Thymus (tissue), 14 donors: ENCODE measurements at places on chromosomes 1 and 21. TPM values are rescaled to one million over a fixed set of nuclear protein-coding genes. Genes with fewer than 3 reads are reported as not detected.

DNA sequence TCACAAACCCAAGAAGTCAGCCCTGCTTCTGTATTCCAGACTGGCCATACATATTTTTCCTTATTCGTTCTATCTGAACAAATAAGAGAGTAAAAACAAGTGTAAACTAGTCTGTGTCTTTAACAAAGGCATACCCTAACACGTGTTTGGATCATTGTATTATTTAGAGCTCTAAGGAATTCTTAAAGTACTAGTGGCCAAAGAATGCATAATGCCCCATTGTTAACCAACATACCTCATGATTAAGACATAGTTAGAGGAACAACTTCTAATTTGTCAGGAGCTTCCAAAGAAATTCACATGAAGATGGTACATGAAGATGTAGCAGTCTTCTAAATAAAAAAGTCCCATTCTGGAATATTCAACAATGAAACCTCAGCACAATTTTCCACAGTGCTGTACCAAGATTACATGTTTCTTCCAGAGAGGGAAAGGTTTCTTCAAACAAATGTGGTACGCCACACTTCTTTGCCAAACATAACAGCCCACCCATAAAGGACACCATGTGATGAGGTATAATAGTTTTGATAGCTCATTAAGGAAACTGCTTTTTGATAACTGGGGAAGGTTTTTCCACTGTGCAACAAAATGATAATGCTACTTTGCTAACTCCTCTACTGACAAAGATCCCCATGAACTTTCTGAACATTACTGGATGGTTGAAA is 5.0 kb downstream of the PALMD start:
- DNase-seq, result no peak

The MIXL1 gene
- total RNA-seq, result 0.09 TPM

GRCh38 chr1:173118404-173118803 is 67.7 kb upstream of the TNFSF18 start:
- DNase-seq, result no peak

DNA sequence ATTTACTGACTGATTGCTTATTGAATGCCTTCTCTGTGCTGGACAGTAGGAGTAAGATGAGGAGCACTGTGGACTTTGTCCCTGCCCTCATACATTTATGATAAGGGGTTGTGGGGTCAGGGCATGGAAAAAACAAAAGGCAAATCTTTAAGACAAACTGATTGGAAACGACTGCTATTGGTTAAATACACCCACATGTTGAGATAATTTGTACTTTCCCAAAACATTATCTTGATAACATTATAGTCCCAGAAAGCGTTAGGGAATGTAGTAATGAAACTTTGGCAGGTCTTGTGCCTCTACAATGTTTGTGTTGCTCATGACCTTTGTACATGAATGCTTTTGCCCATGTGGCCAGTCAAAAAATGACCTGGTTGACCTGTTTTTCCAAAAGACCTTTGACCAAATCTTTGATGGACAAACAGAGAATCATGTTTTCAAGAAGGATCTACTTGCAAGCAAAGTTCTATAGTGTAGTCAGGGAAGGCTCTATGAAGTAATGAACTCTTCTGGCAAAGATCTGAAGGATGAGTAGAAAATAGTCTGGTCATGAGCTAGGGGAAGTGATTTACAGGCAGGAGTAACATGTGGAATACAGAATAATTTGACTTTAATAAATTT is 50.9 kb downstream of the LEPR start:
- DNase-seq, result no peak

- no peak for DNase-seq
Measured at GRCh38 chr1:202320081-202320405, 21.7 kb downstream of the UBE2T start.

- no peak for DNase-seq
Measured at GRCh38 chr1:89611721-89612120, 21.2 kb upstream of the LRRC8C start.

The S100A8 gene
- 291 TPM for total RNA-seq

DNA sequence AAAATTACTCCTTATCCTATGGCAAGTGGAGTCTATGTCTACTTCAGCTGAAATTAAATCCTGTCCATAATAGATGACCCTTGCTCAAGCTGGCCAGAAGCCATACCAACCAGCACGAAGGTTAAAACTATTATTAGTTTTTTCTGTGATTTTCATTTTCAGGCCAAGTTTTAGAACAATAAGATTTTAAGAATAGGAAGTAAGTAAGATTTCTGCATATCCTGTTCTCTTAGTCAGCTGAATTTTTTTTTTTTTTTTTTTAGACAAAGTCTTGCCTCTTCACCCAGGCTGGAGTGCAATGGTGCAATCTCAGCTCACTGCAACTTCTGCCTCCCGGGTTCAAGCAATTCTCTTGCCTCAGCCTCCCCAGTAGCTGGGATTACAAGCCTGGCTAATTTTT is 6.1 kb upstream of the RBP7 start:
- DNase-seq, result no peak

DNA sequence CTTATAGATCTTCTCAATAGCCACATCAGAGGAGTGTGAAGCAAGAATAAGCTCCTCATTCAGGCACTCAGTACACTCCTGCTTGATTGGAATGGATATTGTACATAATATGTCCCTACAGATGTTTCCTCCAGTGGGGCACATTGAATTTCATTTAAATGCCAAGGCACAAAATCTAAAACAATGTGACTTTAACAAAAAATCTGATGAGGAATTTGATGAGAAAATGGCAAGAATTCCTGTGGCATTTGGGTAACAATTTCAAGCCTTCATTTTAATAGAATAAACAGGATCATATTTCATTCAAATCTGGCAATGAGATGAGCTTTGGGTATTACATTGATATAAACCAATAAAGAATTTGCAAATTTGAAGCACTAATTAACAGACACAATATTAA is 307.7 kb upstream of the PKN2 start:
- no peak for DNase-seq

DNA sequence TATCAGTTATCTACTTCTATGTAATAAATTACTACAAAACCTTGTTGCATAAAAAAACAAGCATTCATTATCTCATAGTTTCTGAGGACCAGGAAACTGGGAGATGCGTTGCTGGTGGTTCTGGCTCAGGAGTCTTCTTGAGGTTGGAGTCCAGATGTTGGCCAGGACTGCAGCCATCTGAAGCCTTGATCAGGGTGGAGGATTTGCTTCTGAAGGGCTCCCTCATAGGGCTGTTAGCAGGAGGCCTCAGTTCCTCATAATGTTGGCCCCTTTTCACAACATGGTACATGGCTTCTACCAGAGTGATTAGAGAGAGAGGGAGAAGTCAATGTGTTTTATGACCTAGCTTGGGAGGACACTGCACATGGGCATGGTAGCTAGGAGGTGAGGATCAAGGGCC is 137.4 kb downstream of the CNIH3 start:
- no peak for DNase-seq

GRCh38 chr1:113677250-113678158 is 81.8 kb downstream of the PHTF1 start:
- no peak for DNase-seq

DNA sequence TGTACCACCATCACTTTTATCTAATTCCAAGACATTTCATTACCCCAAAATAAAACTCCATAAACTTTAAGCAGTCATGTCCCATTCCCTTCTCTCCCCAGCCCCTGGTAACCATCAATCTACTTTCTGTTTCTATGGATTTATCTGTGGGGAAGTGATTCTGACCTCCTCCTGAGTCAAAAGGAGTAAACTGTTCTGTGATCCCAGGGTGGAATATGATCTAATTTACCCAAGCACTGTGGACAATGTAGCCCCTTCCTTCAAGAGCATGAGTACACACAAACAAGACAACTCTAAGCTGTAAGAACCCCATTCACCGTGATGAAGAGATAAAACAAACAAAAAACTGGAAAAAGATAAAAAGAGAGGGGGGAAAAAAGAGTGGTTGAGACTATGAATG is 77.9 kb downstream of the PLPP3 start:
- DNase-seq, result no peak

GRCh38 chr1:113223546-113223945 is 150.5 kb downstream of the LRIG2 start:
- no peak for DNase-seq
